ENCODE measurements at places on chromosomes 3 and 15.
A peak's percentile ranks its signal among the peaks of the same experiment; 100 is the strongest.

GRCh38 chr3:134114726-134115125 is 85.0 kb upstream of the SLCO2A1 start:
- no peak for DNase-seq

DNA sequence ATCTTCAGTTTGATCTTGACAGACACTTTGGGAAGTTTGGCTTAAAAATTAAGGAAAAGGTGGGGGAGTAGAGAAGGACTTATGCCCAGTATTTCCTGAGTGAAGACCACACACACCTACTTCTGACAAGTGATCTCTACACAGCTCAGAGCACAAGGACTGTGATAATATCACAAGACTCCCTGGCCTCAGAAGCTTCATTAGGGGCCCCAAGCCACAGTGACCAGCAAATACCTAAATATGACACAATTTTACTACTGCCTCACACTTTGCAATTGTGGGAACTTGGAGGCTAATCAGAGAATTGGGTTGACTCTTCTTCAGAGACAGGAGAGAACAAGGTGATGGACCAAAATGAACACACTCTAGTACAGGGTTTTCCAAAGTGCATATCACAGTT is 2.6 kb downstream of the ILDR1 start:
- no peak for DNase-seq

- no peak for DNase-seq
These were observed 7.7 kb downstream of the NCKIPSD start for GRCh38 chr3:48678056-48678455.

- no peak for DNase-seq
These were observed 32.8 kb downstream of the CACNA2D2 start for GRCh38 chr3:50470658-50471057.

- no peak for DNase-seq
These were observed 2.3 kb downstream of the PHLDB2 start for GRCh38 chr3:111861391-111861790.

DNA sequence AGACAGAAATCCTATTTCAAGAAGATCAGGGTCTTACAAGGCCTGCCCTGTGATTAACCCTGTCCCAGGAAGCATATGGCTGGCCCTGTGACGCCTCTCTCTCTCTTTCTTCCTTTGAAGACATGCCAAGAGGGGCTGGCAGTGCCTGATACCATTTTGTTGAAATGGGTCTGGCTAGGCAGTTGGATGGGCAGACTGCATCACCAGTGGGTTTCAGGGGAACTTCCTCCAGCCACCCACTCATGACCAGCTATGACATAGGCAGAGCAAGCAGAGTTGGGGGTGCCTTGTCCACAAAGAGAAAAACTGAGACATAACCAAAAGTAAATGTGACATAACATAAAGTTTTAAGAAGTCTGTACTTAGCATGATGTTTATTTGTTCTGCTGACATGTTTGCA is 31.4 kb upstream of the MANF start:
- DNase-seq, result no peak

GRCh38 chr3:34742151-34742550 is 897.2 kb upstream of the ARPP21 start:
- DNase-seq, result no peak

- no peak for DNase-seq
These were observed 61.2 kb upstream of the STRIT1 start for GRCh38 chr3:155354658-155355057.

DNA sequence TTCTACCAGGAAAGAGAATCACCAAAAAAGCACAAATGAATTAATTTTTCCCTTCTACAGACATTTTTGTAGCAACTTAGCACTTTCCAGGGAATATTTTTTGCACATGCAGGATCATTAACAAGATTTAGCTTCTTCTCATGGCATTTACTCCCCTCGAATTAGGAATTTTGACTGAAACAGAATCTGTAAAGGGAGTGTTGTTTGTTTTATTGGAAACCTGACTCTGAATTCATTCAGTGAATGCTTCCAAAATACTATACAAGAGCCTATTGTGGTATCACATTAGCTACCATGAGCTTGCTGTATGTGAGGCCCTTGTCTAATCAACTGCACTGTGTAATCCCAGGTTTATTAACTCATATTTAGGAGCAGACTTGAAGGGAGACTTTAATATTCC is 130.4 kb upstream of the ATP10A start:
- no peak for DNase-seq

- DNase-seq, result no peak
These were observed 29.3 kb downstream of the NGRN start for GRCh38 chr15:90294601-90295269.

DNA sequence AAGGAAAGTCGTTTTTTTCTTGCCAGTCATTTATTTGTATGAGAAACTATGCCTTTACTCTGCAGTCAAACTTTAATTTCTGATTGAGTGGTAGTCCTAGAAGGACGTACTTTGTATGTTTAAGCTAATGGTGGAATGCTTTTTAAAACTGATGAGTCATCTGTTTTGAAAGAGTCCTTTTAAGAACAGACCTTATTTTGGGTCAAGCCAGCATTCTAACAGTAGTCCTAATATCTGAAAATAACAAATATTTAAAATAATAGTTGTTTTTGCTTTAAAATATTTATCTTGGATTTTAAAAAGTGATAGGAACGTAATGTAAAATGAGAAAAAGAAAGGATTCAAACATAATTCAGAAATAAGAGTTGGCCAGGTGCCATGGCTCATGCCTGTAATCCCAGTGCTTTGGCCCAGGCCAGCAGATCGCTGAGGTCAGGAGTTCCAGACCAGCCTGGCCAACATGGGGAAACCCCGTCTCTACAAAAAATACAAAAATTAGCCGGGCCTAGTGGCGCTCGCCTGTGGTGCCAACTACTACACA is 1.3 kb upstream of the LRRC58 start:
- no peak for DNase-seq

GRCh38 chr15:80828796-80829195 is 49.6 kb downstream of the CEMIP start:
- DNase-seq, result no peak

DNA sequence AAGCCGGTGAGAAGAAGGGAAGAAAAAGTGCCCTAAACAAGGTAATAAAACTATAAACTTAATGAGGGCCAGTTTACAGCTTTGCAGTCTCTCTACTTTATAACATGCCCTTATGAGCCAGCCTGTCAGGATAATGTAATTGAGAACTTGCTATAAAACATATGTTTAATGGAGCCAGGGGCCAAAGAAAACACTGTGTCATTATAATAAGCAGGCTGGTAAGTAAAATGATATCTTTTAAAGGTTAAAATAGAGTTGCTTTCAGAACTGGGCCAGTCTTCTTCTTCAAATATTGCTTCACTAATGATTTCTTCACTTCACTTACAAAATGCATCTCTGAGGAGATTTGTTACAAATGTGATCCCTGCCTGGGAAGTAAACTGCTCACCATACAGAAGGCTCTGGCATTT is 192.5 kb downstream of the SHOX2 start:
- DNase-seq, result no peak

DNA sequence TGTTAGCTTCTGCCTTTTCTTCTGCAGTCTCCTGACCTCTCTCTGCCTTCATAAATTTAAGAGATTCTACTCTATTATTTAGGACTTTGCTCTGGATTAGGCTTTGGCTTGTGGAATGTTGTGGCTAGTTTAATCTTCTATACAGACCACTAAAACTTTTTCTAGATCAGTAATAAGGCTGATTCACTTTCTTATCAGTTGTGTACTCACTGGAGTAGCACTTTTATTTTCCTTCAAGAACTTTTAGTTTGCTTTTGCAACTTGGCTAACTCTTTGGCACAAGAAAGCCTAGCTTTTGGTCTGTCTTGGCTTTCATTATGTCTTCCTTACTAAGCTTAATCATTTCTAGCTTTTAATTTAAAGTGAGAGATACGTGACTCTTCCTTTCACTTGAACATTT is 265.5 kb upstream of the TBC1D5 start:
- no peak for DNase-seq

GRCh38 chr3:31565288-31565687 is 32.6 kb downstream of the STT3B start:
- DNase-seq, result no peak

DNA sequence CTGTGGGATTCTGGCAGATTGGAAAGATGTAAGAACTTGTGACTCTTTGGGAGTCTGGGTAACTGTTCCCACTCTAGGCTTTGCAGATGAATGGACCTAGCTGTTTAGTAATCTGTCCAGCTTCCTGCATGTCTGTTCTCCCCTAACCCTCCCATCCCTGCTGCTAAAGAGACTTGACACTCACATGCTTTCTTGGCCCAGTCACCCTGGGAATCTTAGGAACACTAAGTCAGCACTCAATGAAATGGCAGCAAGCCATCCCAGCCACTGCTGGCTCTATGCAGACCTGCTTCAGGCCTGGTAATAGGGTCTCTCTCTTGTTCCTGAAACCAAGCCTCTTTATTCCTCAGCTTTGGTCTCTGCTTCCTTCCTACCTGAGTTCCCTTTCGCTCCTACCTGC is 63.7 kb upstream of the THSD4 start:
- no peak for DNase-seq

DNA sequence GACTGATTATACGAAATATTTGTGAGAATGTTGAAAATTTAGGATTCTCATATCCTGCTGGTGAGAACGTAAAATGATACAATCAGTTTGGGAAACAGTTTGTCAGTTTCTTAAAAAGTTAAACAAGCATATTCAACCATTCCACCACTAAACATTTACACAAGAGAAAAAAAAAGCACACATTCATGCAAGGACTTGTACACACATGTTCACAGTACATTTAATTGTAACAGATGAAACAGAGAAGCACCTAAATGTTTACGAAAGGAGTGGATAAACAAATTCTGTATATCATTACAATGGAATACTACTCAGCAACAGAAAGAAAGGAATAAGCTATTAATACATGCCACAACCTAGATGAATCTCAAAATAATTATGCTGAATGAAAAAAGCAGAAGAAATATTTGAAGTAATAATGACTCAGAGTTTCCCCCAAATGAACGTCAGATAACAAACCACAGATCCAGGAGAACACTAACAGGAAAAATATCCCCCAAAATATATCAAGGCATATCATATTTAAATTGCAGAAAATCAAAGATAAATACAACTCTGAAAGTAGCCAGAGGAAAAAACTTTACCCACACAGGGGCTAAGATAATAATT is 14.3 kb downstream of the ANKRD28 start:
- no peak for DNase-seq

DNA sequence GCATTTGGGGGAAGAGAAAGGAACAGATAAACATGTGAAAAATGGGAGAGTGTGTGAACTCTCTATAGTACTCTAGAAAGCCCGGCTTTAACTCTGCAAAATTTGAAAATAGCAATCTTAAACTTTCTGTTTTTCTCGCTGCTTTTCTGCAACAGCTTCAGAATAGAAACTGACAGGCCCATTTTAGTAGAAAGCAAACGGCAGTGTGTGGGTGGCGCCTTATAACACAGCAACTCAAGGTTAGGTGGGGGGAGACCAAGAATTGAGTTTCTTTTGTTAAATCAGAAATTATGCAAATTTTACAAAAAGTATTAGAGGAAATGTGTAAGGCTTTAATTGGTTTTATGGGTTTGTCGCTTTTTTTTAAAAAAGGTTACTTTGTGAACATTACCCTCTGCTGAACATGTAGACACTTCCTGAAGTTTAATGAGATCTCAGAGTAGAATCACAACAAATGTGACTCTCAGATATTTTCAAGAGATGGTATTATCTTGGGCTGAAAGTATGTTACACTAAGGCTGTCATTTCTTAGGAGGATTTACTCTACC is 107.0 kb downstream of the PTPRG start:
- DNase-seq, result no peak

- DNase-seq, result no peak
These were observed 35.2 kb upstream of the SPATA12 start for GRCh38 chr3:57025237-57025636.

- no peak for DNase-seq
These were observed 141.2 kb upstream of the GMNC start for GRCh38 chr3:191003742-191004141.

DNA sequence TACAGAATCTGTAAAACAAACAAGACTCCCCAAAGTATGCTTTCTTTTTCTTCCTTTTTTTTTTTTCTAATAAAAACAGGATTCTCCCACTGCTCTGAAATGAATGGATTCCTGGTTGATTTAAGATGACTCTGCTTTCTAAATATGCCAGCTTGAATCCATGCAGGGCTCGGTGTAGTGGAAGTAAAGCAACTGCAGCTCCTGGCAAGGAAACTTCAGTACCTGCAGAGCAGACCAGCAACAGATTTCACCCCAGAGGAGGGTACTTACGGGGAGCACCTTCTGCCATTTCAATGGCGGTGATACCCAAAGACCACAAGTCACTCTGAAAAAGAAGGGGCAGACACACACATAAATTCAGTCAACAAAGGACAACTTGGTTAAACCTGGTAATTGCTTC is 150.5 kb upstream of the SLC2A2 start:
- DNase-seq, result no peak

GRCh38 chr3:47964740-47965139 is 51.5 kb downstream of the MAP4 start:
- no peak for DNase-seq

GRCh38 chr3:168615493-168616020 is 519.8 kb upstream of the GOLIM4 start:
- DNase-seq, result no peak

- peak; percentile 7 for DNase-seq
These were observed 62.5 kb downstream of the CBLB start for GRCh38 chr3:105806359-105806758.

GRCh38 chr15:51751697-51752683 is 593 bp downstream of the TMOD2 start:
- peak; percentile 26 for DNase-seq

- peak; percentile 38 for DNase-seq
These were observed 23.4 kb upstream of the SLC2A2 start for GRCh38 chr3:171049861-171050444.

- no peak for DNase-seq
These were observed 10.9 kb downstream of the CCR5AS start for GRCh38 chr3:46395766-46396530.

DNA sequence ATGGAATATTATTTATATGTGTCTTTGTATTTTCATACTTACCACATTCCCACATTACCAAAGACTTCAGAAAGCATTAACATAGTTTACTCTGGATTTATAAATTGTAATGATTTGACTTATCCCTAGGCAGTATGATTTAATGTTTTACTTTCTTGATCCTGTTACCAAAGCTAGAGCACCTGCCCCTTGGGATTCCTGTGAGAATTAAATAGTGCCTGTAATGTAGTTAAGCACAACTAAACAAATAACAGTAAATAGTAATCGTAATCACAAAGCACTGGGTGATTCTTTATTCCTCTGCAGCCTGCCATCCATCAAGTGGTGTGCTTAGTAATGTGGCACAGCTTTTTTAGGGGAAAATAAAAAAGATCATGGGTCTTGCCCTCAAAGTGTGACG is 39.1 kb downstream of the ATP2C1 start:
- no peak for DNase-seq
